ENCODE measurements at places on chromosomes 7 and 10.

DNA sequence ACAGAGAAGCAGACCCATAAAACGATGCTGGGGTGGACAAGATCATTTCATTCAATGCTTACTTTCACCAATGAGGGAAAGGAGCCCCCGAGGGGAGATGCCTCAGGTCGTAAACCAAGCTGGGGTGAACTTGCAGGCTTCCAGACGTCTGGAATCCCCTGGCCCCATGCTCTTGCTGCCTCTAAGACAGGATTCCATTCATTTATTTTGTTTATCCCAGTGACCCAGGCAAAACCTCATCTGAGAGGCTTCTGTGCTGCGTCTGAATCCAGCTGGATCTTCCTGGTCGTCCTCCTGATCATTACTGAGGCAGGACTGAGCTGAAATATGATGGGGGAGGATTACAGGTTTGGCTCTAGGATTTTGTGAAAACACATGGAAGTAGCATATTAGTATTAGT lies 182.9 kb downstream of the MYOF start:
- DNase-seq = no peak

GRCh38 chr7:114966156-114966555 lies 44.3 kb downstream of the MDFIC start:
- DNase-seq = no peak

- DNase-seq = no peak
These were observed 542.4 kb upstream of the DPP6 start for GRCh38 chr7:153509768-153510167.

DNA sequence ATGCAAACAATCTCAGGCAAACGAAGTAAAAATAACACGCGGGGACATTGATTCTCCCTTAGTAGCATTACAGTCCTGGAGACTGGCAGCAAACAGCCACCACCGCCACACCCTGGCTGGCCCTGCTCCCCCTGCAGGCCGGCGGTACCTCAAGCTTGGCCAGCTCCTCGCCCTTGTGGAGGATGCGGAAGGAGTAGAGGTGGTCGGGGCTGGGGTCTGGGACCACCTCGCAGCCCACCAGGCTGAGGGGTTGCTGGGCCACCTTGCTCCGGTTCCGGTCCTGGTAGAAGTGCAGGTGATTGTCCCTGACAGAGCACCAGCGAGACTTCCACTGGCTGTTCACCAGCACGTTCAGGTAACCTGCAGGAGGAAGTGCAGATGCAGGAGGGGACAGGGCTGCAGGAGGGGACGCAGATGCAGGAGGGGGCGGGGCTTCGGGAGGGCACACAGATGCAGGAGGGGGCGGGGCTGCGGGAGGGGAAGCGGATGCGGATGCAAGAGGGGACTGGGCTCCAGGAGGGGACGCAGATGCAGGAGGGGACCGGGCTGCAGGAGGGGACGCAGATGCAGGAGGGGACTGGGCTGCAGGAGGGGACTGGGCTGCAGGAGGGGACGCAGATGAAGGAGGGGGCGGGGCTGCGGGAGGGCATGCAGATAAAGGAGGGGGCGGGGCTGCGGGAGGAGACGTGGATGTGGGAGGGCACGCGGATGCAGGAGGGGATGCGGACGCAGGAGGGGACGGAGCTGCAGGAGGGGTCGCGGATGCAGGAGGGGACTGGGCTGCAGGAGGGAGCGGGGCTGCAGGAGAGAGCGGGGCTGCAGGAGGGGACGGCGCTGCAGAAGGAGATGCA lies 65.7 kb downstream of the VWA2 start:
- DNase-seq = peak; percentile 56

DNA sequence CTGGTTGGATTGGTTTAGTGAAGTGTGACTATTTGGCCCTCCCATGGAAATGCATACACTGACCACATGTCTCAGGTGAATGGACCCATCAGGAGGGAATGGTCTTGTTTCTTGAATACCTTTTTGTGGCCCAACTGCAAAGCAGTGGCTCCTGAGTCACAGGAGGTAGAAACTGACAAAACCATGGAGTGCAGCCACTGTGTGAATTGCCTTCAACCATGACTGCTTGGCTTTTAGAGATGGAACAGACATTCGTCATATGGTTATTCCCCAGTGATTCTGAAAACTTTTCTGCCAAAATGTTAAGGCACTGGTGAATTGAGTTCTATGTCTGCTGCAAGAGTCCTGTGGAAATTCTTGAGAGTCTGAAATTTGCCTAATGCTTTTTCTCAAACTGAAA lies 64.7 kb downstream of the CDK14 start:
- DNase-seq = no peak

- DNase-seq = no peak
These were observed 544.1 kb downstream of the SORCS3 start for GRCh38 chr10:105185161-105185560.

- DNase-seq = no peak
These were observed 34.6 kb downstream of the AMZ1 start for GRCh38 chr7:2722591-2722990.

GRCh38 chr7:50718311-50718710 lies 64.4 kb downstream of the GRB10 start:
- DNase-seq = no peak

- no peak for DNase-seq
These were observed 23.8 kb downstream of the PALS2 start for GRCh38 chr7:24597014-24597413.

DNA sequence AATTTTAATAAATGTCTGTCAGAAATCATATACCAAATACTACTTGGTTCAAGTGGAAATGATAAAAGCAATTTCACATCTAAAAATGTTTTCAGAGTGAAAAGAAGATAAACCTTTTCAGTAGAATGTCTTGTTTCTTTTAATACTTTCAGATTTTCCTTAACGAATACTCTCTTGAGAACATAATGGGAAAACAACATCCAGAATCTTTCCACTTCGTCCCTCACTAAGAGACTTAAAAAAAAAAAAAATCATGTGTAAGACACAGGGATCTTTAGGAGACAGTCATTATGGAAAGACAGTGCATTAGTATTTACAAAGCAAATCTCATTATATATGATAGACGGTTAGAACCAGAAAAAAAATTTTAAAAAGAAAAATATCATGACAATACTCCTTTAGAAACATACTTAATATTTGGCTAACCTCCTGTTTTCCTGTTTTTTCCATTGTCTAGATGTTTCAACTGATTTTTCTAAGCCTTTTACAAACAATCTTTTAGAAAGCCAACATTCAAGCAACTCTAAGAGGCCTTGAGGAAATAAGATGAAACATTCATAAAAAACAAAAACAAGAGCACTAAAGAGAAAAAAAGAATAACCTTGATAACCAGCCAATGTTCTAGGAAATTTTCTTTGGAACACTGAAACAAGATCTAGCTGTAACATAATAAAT lies 339.9 kb upstream of the LRRN3 start:
- DNase-seq = no peak

- no peak for DNase-seq
These were observed 297.1 kb downstream of the GALNT17 start for GRCh38 chr7:71429083-71429482.

DNA sequence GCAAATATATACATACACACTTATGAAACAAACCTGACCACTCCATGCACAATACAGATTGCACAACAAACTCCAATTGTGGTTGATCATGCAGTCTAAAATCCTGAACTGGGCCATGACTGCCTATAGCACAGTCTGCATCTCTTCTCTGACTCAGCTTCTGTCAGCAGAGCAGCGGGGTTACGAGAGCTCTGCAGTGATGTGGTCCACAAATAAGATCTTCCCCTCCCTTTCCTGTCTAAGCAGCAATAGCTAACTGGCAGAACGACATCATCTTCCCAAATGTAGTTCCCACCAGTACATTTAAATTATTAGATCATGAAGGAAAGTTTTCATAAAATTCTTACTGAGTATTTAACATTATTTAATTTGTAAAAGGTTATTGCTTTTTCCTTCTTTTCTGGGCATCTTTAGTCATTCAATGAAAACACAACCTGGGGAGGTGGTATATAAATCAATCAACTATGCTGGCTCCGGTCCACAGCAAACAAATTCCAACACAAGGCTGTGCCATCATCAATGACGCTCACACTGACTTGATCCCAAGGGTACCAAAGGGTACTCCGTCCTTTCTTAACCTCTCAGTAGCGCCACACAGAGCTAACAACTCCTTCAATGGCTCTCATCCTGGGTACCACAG lies 17.1 kb downstream of the ARHGAP21 start:
- DNase-seq = no peak

- no peak for DNase-seq
These were observed at the start of gene SLC18A2 for GRCh38 chr10:117240621-117241529. TSS of gene SLC18A2 (plus strand) at chr10:117241114. CDS start at chr10:117241694, 580 bp downstream.

DNA sequence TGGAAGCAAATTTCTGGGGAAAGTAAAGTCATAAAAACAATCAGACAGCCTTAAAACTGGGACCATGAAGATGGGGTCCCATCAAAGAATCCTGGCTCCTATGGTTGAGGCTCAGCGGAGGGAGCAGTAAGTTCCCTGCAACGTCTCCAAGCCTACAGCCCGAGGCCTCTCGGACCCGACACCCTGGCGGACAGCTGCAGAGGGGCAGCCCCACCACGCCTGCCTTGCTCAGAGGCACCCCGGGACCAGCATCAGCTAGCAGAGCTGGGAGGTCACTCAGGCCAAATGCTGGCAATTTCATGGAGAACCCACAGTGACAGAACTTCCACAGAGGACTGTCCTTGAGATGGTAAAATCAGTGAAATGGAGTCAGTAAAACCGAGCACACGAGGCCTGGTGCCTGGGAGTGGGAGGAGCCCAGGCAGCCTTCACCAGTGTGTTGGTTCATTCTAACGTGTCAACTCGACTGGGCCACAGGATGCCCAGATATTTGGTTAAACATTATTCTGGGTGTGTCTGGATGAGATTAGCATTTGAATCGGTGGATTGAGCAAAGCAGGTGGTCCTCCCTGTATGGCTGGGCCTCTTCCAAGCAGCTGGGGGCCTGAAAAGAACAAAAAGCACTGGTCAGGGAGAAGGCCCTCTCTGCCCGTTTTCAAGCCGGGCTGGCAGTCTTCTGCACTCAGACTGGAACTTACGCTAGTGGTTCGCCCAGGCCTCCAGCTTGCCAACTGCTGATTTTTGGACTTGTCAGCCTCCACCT lies 96.2 kb upstream of the INSIG1 start:
- DNase-seq = no peak

DNA sequence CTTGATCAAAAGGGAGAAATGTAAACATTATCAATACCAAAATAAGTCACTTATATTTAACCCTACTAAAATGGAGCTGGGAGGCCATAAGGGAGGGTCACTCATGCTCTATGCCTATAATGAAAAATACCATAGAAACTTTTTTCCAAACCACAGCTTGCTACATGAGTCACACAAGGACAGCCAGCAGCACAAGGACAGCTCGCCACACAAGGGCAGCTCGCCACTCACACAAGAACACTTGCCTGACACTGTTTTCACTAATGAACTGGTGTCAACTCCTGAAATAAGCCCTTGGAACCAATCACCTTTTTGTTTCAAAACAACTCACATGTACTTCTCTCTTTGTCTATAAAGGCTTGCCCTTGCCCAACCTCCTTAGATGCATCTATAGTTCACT lies 43.3 kb downstream of the FRMPD2 start:
- no peak for DNase-seq

GRCh38 chr10:128180843-128181242 lies 54.6 kb upstream of the MKI67 start:
- peak; percentile 12 for DNase-seq

GRCh38 chr10:7457478-7458316 lies 46.9 kb upstream of the SFMBT2 start:
- no peak for DNase-seq

DNA sequence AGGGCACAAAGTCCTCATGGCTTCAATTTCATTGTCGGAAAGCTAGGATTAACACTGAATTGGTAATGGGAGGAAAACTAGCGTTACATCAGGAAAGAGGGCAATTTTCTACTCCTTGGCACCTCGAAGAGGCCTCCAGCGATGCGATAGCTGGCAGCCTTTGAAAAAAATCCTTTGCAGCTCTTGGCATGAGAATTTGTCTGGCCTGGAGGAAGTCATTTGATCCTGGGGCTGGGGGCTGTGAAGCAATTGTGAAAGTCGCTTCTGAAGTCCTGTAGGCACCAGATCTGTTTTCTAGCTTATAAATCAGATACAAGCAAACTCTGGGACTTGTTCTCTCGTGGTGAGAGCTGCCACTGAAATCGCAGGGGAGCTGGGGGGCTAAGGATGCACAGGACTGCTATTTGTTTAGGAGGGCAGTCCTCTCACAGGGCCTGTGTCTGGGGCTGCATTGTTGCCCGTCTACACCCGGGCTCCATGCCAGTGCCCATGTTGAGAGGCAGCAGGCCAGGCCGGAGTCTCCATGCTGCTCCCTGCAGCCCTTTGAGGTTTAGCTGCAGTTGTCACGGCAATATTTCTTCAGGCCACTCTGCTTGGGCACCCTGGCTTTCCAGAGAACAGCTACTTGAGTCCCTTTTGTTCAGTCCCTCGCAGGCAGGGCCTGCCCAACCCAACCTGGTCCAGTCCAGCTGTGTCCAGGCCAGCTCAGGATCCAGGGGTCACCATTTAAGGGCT lies 206.8 kb upstream of the LYZL1 start:
- DNase-seq = no peak

DNA sequence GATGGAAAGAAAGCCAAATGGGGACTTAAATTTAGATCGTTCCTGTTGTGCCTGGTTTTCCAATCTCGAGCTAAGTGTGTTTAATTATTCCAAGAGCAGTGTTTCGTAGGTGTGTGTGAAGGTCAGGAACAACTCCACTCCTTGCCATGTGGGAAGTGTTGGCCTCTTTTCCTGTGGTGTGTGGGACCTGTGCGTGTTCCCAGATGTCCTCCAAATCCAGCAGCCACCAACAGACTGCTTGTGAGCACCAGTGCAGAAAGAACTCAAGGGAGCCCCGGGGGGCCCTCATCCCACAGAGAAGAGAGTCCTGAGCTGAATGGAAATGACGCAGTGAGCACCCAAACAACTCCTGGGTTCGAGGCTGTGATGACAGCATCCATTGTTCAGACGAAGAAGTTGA lies 227.7 kb downstream of the TMEM178B start:
- no peak for DNase-seq

- DNase-seq = no peak
These were observed 164.9 kb upstream of the RNF32 start for GRCh38 chr7:156475666-156476065.

DNA sequence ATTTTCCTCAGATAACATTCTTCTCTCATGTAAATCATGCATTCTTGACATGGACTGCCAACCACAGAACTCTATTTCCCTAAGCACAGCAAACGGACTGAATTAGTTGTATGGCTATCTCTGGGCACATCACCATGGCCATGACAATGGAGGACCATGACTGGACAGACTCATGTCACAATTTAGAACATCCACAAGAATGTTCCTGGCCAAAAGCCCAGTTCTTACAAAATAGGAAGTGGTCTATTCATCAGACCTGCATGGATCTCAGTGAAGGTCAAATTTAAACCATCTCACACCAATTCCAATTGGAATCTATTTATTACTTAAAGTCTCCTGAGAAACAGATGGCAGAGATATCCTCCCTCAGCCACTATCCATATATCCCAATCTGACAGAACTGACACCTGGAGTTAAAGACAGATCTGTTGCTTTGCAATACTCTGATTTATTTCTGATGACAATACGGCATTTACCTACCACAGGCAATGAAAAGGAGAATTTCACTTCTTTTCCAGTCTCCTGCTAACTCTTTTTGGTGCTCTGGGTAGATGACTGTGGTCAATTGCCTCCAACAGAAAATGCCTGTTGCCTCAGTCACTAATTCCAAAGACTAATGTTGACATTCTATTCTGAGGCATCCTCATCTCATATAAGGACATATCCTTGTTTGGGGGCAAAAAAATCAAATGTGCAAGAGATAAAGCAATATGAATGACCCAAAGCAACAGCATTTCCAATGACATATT lies 254.8 kb downstream of the HTR7 start:
- DNase-seq = no peak

GRCh38 chr10:7272008-7272407 lies 138.8 kb downstream of the SFMBT2 start:
- DNase-seq = peak; percentile 17

Data from activated CD4-positive, alpha-beta T cell treated with anti-CD3 and anti-CD28 coated beads, Interleukin-2, amount 50 U/mL, for 1 hour (primary cell).